ENCODE measurements at places on chromosomes 12 and 14. TPM values are rescaled to one million over a fixed set of nuclear protein-coding genes. Genes with fewer than 3 reads are reported as not detected.
A peak's percentile ranks its signal among the peaks of the same experiment; 100 is the strongest.

- H3K4me1 ChIP-seq, result peaks cover 15% of the 10 kb centered on the region
- peaks cover 3% of the 10 kb centered on the region for H3K27me3 ChIP-seq
- peak overlapping the region; percentile 31 for H3K4me3 ChIP-seq
These were observed 6.8 kb upstream of the ASIC1 start for GRCh38 chr12:50050410-50051098.

DNA sequence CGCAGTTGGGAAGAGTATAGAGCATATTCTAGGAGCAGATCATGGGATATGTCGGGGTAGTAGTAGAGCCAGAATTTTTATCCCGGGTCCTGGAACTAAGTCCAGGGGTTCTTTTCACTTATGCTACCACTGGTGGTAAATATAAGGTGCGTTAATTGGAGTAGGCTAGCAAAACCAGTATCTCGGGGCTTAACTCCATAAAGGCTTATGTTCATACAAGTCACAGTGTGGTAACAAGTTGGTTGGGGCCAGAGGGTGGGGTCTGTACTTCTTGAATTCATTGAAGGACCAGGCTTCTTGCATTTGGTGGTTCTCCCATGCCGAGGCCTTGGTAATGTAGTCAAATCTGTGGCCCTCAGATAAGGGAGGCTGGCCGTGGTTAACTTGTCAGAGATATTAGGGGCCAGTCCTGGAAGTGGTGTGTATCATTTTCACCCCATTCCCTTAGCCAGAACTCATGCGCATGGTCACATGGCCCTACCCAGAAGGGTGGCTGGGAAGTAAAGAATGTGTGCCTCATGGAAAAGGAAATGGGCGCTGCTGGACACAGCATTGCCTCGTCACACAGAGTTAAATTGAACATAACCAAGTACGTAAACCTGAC, 1.5 kb upstream of the ZNF641 start:
- H3K36me3 ChIP-seq, result peaks cover 6% of the 10 kb centered on the region
- peaks cover 10% of the 10 kb centered on the region for H3K4me1 ChIP-seq
- H3K4me3 ChIP-seq, result no peak overlapping the region

- DNase-seq, result no peak
- H3K4me3 ChIP-seq, result no peak overlapping the region
- no peaks in the 10 kb centered on the region for H3K4me1 ChIP-seq
These were observed 7.2 kb upstream of the C1R start for GRCh38 chr12:7099290-7099996.

DNA sequence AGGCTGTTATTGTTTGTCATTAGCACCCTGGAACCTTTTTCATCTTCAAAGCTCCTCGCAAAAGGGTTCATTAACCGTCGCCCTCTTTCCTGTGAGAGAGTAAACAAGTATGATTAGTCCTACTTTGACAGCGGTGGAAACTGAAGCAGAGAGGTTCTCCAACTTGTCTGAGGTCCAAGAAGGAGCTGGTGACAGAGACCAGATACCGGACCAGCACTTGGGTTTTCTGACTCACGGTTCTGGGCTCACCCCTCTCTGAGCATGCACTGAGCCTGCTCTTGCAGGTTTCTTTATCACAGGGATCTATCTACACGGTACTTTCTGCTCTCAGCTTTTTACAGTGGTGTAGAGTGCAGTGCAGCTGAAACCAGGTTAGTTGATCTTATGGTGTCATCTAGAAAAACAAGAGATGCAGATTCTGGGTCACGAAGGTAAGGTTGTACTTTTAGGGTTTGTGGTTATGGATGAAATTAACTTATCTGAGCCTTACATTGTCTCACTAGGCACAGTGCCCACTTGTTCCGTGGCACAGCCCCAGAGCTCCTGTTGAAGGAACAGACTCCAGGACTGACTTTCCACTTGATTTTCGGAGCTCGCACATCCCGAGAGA, 62.1 kb downstream of the PPP2R5C start:
- no peak overlapping the region for H3K4me3 ChIP-seq
- peaks cover 2% of the 10 kb centered on the region for H3K4me1 ChIP-seq
- H3K36me3 ChIP-seq, result peaks cover 9% of the 10 kb centered on the region
- no peak for DNase-seq
- no peak overlapping the region for H3K27ac ChIP-seq

DNA sequence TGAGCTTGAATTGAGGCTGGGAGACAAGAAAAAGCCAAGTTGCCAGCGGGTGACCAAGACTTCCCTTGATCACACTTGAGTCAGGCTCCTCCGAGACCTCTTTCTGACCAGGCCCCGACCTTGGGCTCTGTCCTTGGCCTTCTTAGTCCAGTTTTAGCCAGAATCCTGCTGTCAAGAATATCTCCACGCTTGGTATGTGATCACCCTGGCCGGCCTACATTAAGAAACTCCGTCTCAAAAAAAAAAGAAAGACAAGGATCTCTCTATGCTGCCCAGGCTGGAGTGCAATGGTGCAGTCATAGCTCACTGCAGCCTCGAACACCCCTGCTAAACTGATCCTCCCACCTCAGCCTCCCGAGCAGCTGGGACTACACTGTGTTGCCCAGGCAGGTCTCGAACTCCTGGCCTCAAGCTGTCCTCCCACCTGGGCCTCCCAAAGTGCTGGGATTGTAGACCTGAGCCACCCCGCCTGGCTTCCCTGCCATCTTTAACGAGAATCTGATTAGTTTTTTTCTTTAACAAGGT, 1.0 kb upstream of the ITPK1 start:
- H3K27ac ChIP-seq, result no peak overlapping the region
- DNase-seq, result no peak
- H3K4me3 ChIP-seq, result peak overlapping the region; percentile 55
- no peaks in the 10 kb centered on the region for H3K36me3 ChIP-seq
- H3K27me3 ChIP-seq, result no peaks in the 10 kb centered on the region

DNA sequence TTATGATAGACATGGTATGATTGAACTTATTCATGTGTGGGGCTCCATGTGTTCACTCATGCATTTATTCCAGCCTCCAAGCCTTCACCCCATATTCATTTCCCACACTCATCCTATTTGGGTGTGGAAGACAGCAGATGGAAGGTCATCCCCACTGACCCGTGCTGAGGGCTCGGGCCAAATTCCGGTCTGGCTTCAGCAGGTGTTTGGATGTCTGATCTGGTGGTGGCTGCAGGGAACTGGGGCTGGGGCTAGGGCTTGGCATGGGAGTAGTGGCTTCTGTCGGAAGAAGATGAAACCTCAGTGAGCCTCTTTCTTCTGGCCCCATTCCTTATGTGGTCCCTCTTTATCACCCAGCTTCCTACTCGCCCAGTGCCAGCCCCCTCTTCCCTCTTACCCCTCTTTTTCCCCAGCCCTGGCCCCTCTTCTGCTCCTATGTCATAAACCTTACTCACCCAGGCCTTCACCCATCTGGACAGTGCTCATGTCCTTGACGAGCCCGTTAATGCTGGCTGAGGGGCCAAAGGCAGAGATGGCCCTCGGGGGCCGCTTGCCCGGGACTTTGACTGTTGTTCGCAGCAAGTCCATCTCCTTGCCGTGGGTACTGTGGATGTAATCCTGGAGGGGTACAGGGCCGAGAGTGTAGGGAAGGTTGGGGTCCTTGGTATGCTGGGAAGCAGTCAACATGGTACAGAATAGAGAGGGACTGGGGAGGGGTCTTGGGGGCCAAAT, 8.0 kb downstream of the AGAP2 start:
- peaks cover 72% of the 10 kb centered on the region for H3K36me3 ChIP-seq
- H3K27me3 ChIP-seq, result peaks cover 52% of the 10 kb centered on the region
- H3K4me3 ChIP-seq, result no peak overlapping the region
- no peak for DNase-seq
- H3K4me1 ChIP-seq, result peaks cover 26% of the 10 kb centered on the region

GRCh38 chr12:6957151-6957701, 6.1 kb downstream of the PTPN6 start:
- H3K36me3 ChIP-seq, result peaks cover 13% of the 10 kb centered on the region
- no peak for DNase-seq
- no peaks in the 10 kb centered on the region for H3K27me3 ChIP-seq
- no peak overlapping the region for H3K27ac ChIP-seq
- H3K4me1 ChIP-seq, result peaks cover 55% of the 10 kb centered on the region
- no peak overlapping the region for H3K4me3 ChIP-seq

The CLEC1B gene
- total RNA-seq, result 0.69 TPM

Measured in spinal cord (tissue), 10 donors.